ENCODE measurements at places on chromosomes 16 and 17. TPM values are rescaled to one million over a fixed set of nuclear protein-coding genes. Genes with fewer than 3 reads are reported as not detected.

Gene PPY
- total RNA-seq: 15.5 TPM

Gene KRT36
- total RNA-seq: not detected

Gene PRKCB
- total RNA-seq: 0.33 TPM

Gene GGNBP2
- 43.8 TPM for total RNA-seq

Gene NPIPB13
- total RNA-seq: 3.1 TPM

- no peaks in the 10 kb centered on the region for H3K36me3 ChIP-seq
- DNase-seq: no peak
- peak overlapping the region; percentile 72 for H3K27ac ChIP-seq
- H3K4me3 ChIP-seq: no peak overlapping the region
- no peaks in the 10 kb centered on the region for H3K27me3 ChIP-seq
Observed at GRCh38 chr17:28369684-28370034, 448 bp downstream of the VTN start.

DNA sequence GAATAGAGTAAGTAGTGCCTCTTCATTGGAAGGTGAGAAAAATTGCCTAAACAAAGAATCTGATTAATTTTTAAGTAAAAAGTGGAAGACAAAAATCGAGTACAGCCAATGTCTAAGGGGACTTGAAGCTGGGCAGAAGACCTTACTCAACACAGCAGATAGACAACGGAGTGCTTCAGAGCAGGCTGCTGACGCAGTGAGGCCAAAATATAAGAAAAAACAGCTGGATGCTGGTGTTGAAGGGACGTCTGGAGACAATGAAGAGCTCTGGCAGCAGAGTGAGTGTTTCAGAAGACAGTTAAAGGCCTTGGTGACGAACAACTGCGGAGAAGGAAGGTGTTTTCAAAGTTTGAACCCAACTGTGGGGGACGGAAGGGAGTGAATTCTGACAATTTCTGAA is 169.8 kb downstream of the MRTFB start:
- peak overlapping the region; percentile 42 for H3K27ac ChIP-seq
- peaks cover 5% of the 10 kb centered on the region for H3K4me1 ChIP-seq
- no peaks in the 10 kb centered on the region for H3K27me3 ChIP-seq
- DNase-seq: no peak
- H3K4me3 ChIP-seq: no peak overlapping the region

DNA sequence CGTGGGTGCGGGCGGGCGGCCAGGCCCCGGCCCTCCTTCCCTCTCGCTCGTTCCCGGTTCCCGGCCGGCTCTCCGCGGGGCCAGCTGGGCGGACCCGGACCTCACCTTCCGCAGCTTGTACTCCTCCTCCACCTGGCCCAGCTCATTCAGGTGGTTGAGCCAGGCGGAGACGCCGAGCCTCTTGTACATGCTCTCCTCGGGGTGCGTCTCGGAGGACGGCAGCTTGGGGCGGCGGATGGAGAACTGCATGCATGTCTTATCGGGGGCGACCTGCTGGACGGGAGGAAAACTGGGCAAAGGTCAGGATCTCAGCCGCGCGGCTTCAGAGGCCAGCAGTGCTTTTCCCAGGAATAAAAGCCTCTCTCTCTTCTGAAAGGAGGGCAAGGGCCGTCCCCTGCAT is 85.4 kb downstream of the TBC1D16 start:
- no peak overlapping the region for H3K4me3 ChIP-seq
- no peaks in the 10 kb centered on the region for H3K36me3 ChIP-seq
- H3K27ac ChIP-seq: peak overlapping the region; percentile 87
- H3K27me3 ChIP-seq: no peaks in the 10 kb centered on the region
- peak; percentile 67 for DNase-seq

DNA sequence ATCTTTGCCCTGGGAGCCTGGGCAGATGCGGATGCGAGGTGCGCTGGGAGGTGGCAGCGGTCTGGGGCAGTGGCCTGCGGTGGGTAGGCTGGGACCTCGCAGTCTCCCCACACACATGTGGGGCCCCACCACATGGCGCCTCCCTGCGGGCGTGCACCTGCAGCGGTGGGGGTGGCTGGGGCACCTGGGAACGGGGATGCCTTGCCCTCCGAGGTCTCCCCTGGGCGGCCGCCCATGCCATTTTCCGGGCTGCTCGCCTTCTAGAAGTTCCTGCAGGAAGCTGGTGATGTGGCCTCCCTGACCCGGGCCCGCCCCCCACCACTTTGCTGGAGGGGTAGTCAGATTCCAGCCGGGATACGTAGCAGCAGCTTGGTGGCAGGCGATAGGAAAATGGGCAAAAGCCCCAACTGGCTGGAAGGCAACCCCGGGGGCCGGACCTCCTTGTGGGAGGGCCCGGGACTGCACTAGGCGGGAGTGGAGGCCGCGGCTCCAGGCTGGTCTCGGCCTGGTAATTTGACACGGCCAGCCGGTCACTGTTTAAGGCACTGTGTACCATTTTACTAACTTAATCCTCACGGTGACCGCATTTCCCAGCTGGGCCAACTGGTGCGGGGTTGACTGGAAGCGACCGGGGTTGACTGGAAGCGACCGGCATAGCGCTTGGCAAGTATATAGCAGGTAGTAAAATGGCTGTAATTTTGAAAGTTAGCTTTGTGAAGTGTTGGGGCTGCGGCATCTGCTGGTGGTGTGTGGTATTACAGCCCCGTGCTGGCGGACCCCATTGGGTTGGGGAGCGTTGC is 38.5 kb downstream of the IGF2BP1 start:
- no peaks in the 10 kb centered on the region for H3K4me1 ChIP-seq
- H3K27me3 ChIP-seq: peaks cover 3% of the 10 kb centered on the region
- no peaks in the 10 kb centered on the region for H3K36me3 ChIP-seq
- H3K4me3 ChIP-seq: no peak overlapping the region

DNA sequence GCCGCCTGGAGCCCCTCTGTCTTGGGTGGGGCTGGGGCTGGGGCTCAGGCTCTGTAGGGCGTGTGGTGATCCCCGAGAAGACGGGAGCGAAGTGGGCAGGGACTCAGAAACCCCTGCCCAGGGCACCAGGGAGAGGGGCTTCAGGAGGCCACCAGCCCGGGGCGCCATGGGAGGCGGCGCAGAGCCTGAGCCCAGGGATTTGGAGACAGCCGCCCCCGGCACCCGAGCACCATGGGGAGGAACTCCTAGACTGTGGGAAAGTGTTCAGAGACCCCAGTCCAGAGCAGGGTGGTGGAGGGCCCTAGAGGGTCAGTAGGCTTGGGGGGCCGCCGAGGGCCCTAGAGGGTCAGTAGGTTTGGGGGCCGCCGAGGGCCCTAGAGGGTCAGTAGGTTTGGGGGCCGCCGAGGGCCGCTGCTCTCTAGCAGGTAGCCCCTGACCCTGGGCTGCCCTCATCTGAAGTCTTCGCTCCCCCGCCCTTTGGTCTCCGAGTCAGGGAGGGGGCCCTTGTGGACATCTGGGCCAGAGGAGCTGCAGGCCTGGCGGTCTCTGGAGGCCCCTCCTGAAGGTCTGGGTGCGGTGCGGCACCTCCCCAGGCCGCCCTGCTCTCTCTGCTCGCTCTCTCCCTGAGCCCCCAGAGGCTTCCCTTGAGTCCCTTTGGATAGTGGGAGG is 734 bp downstream of the ARHGDIG start:
- no peaks in the 10 kb centered on the region for H3K27me3 ChIP-seq
- no peak overlapping the region for H3K4me3 ChIP-seq
- no peaks in the 10 kb centered on the region for H3K36me3 ChIP-seq
- no peak for DNase-seq
- H3K27ac ChIP-seq: peak overlapping the region; percentile 88

DNA sequence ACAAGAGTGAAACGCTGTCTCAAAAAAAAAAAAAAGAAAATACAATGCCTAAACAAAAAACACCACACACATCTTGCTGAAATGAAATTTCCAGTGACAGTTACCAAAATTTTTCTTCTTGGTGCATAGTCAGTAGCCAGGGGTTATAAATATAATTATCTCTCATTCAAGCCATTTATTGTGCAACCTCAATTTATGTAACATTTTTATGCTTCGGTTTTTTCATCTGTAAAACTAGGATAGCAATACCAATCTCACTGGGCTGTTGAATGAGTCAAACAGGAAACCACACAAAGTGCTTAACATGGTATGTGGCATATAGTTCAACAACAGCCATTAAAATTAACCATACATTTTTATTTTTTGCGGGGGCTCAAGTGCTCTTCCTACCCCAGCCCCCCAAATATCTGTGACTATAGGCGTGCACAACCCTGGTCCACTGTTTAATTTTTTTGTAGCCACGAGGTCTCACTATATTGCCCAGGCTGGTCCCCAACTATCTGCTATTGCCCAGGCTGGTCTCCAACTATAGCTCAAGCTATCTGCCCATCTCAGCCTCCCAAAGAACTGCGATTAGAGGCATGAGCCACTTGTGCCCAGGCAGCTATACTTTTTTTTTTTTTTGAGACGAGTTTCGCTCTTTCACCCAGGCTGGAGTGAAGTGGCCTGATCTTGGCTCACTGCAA is 2.6 kb downstream of the COG4 start:
- H3K27ac ChIP-seq: no peak overlapping the region
- H3K36me3 ChIP-seq: peaks cover 14% of the 10 kb centered on the region

- peaks cover 6% of the 10 kb centered on the region for H3K36me3 ChIP-seq
- no peaks in the 10 kb centered on the region for H3K4me1 ChIP-seq
- DNase-seq: no peak
- H3K27me3 ChIP-seq: no peaks in the 10 kb centered on the region
- H3K27ac ChIP-seq: no peak overlapping the region
Observed at GRCh38 chr17:78104540-78104941, 24.0 kb downstream of the TMC6 start.

DNA sequence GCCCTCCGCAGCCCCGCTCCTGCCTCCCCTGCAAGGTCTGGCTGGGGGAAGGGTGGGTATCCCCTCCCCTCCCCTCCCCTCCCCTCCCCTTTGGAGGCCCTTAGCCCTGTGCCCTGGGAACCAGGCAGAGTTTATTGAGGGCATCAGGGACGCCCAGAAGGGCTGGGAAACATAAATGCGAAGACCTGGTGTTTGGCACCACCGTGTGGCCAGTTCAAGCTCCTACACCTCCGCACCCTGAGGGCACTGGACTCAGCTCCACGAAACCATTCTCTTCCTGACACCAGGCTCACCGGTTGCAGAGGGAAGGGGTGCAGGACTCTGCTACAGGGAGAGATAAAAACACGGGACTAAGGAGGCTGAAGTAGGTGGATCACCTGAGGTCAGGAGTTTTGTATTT is 1.0 kb upstream of the AIPL1 start:
- H3K4me1 ChIP-seq: no peaks in the 10 kb centered on the region
- H3K36me3 ChIP-seq: no peaks in the 10 kb centered on the region
- H3K27me3 ChIP-seq: no peaks in the 10 kb centered on the region
- H3K4me3 ChIP-seq: no peak overlapping the region

GRCh38 chr17:8365143-8365542 is 11.4 kb downstream of the KRABD2 start:
- no peak for DNase-seq
- H3K4me1 ChIP-seq: peaks cover 10% of the 10 kb centered on the region
- H3K36me3 ChIP-seq: peaks cover 6% of the 10 kb centered on the region

GRCh38 chr17:66963909-66964771 is at the start of gene CACNG4:
Gene CACNG4, plus strand, starts transcription at chr17:66964707. Its CDS starts 205 bp downstream, at chr17:66964912.
- no peak for DNase-seq
- no peak within 1 kb of the TSS for H3K27ac ChIP-seq
- H3K4me1 ChIP-seq: peaks cover 15% of the 10 kb centered on the region
- H3K36me3 ChIP-seq: no peaks in the 10 kb centered on the region
- H3K27me3 ChIP-seq: no peaks in the 10 kb centered on the region

DNA sequence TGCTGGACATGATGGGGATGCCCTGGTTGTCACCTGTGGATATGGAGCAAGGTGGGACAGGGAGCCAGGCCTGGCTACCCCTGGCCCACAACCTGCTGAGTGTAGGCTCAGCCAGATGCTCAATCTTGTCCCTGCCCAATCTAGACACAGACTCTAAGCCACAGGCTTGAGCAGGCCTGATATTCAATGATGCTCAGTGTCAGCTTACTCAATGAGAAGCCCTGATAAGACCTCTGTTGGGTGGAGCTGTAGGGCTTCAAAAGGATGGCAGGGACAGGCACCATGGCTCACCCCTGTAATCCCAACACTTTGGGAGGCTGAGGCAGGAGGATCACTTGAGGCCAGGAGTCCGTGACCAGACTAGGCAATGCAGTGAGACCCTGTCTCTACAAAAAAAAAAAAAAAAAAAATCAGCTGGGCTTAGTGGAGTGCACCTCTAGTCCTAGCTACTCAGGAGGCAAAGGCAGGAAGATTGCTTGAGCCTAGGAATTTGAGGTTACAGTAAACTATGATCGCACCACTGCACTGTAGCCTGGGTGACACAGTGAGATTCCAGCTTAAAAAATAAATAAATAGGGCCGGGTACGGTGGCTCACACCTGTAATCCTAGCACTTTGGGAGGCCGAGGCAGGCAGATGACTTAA is 3.4 kb downstream of the LCAT start:
- H3K36me3 ChIP-seq: no peaks in the 10 kb centered on the region
- H3K4me3 ChIP-seq: no peak overlapping the region
- peaks cover 21% of the 10 kb centered on the region for H3K4me1 ChIP-seq
- DNase-seq: no peak
- H3K27me3 ChIP-seq: no peaks in the 10 kb centered on the region
- no peak overlapping the region for H3K27ac ChIP-seq

DNA sequence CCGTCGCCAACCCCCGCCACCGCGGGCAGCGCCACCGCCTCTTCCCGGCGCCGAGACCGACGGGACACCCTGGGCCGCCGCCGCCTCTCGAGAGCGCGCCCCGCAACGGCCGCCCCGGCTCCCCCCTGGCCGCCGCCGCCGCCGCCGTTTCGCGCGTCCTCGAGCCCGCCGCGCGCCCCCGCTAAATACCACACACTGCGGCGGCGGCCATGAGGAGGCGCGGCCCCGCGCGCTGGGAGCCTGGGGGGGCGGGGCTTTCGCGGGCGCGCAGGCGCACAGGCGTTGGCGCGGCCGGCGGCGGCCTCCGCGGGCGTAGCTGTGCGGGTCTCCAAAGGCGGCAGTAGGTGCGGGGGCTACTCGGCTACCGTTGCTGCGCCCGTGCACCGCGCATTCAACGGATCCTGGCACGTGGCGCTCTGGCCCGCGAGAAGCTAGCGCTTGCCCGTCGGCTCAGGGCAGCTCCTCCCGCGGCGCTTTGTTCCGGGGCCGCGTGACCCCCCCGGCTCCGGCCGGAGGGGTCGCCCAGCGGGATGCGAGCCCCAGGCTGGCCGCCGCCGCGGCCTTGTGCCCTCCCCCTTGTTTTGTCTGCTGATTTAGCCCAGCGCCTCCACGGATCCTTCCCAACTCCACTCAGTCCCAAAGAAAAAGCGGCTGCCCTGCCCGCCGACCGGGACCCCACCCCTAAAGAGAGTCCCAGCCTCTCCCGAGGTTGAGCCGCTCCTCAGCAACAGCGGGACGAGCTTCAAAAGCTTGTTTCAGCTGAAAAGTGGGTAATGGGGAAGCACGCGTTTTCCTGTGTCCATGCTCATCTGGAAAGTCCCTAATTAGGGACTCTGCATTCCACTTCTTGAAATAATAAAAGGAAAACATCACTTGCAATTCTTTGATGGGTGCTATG is at the start of gene SIAH1:
Gene SIAH1, minus strand, starts transcription at position 161 of the 898 bp plus-strand sequence. CDS start 22,985 bp downstream, outside the sequence.
- no peaks in the 10 kb centered on the region for H3K27me3 ChIP-seq
- H3K27ac ChIP-seq: peak within 1 kb of the TSS; percentile 95
- H3K4me1 ChIP-seq: peaks cover 37% of the 10 kb centered on the region
- H3K4me3 ChIP-seq: peak within 1 kb of the TSS; percentile 77

DNA sequence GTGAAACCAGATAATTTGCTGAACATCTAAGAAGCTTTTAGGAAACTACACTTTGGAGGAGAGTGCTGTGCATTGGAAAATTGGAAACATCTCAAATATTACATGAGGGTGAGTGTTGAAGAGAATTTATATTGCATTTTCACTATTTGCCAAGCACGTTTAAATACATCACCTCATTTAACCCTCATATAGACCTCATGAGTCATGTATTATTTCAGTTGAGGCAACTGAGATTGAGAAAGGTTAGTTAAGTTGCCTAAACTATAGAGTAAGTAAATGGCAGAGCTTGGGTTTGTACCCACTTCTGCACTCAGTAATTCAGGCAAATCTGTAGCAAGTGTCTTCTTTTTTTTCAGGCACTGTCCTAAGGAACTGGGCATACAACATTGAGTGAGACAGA is 3.7 kb upstream of the NLK start:
- peaks cover 16% of the 10 kb centered on the region for H3K4me1 ChIP-seq
- H3K27me3 ChIP-seq: no peaks in the 10 kb centered on the region
- H3K36me3 ChIP-seq: no peaks in the 10 kb centered on the region
- no peak for DNase-seq
- H3K27ac ChIP-seq: no peak overlapping the region
